D721Med (cell line): ENCODE measurements at places on chromosomes 16 and 17.
A peak's percentile ranks its signal among the peaks of the same experiment; 100 is the strongest.

DNA sequence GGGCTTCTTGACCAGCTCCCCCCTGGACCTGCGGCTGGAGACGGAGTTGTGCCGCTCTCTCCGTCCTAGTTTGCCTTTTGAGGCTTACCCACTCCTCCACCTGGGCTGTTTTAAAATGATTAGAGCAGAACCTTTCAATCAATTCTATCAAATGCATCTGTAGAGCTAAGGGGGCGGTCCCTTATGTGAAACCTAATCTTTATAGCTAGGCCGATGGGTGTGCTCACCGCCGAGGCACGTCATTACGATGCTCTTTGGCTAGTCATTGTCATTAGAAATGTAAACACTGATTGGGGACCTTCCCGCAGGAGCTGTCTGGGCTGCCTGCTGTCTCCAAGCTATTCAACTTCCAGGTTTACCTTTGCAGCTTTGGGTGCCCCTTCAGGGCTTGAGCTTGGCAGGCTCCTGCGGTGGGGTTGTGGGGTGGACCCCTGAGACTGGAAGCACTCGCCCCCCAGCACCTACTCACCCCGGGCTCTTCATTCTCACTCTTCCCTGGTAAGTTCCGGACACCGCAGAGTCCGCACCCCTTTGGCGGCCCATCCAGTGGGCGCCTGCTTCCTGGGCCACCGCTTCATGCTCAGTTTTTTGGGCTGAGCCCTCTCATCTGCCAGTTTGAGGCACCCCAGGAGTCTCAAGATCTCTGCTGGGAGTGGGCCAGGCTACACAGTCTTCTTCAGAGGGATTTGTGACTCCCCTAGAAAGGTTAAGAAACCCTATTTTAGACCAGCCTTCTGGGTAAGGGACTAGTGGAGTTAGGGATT, 20.9 kb upstream of the IL17C start:
- no peak for DNase-seq

DNA sequence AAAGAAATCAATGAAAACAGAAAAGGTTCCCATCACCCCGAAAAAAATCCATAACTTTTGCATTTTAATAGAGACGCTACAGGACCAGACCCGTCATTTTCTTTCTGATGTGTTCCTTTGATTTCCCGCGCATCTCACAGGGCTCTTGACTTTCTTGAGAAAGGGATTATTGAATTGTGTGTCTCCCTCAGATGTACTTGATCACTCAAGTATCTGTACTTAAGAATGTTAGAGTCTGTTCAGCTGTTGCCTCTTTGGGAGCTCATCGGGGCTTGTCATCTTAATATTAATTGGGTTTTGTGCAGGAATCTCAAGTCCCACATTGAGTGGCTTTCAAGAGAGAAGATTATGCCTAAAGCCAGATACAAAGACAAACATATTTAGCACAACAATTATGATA, 606.4 kb upstream of the SALL1 start:
- no peak for DNase-seq

- no peak for DNase-seq
Measured at GRCh38 chr17:45868276-45868675, 23.6 kb downstream of the SPPL2C start.

- DNase-seq = peak; percentile 70
Measured at GRCh38 chr16:74736531-74737157, 36.0 kb upstream of the MLKL start.
